ENCODE measurements at places on chromosomes 2 and 18.

- DNase-seq, result no peak
These were observed 25.6 kb downstream of the ZNF407 start for GRCh38 chr18:74623047-74623816.

DNA sequence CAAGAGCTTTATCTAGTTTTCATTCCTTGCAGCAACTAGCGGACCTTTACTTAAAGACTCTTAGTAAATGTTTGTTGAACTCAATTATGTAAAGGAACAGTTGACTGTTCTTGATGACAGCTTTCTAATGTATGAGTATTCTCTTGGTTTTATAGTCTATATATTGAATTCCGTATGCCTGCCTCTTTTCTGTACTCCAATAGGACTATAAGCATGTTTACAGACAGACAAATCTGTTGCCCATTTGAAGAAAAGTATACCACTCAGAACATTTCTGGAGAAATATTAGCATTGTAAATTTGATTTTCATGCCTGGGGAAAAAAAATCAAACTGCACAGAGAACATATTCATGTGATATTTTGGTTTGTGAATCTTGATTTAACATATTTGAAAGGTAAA is 109.5 kb downstream of the LRRTM1 start:
- DNase-seq, result no peak

GRCh38 chr2:74835831-74836674 is 2.1 kb downstream of the HK2 start:
- DNase-seq, result no peak

DNA sequence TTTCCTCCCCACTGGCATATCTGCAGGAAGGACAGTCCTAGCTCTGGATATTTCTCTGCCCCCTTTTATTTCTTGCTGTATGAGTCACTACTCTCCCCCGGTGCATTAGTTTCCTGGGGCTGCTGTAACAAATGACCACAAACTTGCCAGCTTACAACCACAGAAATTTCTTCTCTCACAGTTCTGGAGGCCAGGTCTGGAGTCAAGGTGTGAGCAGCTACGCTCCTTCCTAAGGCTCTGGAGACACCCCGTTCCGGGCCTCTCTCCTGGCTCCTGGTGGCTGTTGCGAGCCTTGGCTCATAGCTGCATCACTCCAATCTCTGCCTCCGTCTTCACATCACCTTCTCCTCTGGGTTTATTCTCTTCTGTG is 34.1 kb downstream of the PTPRM start:
- DNase-seq, result no peak

DNA sequence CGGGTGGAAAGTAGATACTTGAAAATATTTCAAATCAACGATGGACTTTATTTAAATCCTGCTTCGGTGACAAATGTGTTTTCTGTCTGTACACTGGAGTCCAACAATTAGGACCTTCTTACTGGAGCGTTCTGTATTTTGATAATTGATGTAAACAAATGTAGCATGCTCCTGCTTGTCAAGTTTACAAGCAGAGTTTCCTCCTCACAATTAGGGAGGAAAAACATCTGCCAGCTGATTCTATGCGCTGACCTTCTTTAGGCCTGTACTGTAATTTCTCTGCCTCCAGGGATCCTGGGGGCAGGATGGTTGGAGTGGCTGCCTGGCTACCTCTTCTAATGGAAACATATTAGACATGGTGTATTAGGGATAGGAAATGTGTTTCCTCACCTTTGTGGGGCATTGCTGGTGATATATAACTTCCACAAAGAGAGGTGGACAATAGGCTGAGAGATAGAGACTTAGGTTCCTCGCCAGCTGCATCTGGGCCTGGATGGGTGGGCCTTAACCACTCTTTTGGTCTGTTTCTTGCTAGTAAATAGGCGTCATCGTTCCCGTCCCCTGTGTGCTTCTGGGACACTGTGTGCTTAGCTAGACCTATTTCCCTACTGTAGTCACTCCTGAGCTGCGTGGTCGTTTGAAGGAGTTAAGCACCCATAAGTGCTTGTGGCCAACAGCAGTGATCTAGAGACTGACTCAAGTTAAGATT is 19.3 kb downstream of the GATA6 start:
- no peak for DNase-seq

GRCh38 chr2:186968277-186968676 is 119.3 kb upstream of the ZSWIM2 start:
- no peak for DNase-seq

DNA sequence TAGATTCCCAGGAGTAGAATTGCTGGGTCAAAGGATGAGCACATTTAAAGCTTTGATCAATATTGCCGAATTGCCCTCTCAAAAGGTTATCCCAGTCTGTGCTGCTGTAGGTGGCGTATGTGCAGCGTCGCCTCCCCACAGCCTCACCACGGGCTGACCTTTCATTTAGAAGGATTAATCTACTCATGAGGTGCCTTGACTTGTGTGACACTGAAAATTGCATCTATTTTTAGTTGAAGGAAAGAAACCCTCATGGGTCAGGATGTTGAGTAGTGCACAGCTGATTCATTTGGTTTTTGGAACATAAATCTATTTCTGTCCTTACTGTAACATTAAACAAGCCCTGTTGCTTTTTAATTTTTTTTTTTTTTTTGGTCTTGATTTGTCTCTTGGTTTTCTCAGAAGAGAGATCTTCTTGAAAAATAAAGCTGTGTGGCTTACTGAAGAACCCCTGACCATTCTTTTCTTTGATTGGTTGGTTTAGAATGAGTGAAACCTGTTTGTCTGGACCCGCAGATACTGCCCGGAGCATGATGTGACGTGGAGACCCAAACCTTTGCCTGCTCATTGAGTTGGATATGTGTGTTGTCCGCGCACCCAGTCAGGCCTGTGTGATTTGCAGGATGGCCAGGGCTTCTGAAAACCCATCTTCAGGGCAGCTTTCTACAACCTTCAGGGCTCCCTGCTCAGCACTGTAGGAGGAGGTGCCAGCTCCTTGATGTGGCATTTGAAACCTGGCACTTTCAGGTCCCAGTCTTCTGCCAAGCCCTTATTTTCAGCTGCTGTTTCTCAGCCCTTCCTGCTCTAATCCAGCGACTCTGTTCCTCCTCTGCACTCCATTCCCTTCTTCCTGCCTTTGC is 61.0 kb downstream of the LPIN1 start:
- DNase-seq, result no peak

DNA sequence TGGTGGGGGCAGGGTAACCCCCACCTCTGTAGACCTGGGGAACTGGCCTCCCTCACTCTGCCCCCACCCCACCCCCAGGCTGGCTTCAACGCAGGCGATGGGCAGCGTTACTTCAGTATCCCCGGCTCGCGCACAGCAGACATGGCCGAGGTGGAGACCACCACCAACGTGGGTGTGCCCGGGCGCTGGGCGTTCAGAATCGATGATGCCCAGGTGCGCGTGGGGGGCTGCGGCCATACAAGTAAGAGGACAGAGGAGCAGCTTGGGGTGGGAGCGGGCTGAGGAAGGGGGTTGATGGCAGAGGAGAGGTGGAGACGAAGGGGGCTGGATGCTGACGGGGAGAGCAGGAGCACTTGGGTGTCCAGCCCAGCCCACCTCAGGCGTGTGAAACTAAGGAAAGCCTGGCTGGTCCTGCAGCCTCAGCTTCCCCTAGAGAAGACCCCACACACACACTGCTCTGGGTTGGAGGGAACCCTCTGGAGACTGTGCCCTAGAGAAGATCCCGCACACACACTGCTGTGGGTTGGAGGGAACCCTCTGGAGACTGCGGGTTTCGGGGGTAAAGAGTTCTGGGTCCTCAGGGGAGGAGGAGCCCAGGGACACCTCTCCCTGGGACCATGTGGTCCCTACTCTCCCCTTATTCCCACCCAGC is 36.2 kb downstream of the SNED1 start:
- DNase-seq, result no peak

GRCh38 chr2:181317511-181317910 is 139.7 kb upstream of the ITGA4 start:
- no peak for DNase-seq

DNA sequence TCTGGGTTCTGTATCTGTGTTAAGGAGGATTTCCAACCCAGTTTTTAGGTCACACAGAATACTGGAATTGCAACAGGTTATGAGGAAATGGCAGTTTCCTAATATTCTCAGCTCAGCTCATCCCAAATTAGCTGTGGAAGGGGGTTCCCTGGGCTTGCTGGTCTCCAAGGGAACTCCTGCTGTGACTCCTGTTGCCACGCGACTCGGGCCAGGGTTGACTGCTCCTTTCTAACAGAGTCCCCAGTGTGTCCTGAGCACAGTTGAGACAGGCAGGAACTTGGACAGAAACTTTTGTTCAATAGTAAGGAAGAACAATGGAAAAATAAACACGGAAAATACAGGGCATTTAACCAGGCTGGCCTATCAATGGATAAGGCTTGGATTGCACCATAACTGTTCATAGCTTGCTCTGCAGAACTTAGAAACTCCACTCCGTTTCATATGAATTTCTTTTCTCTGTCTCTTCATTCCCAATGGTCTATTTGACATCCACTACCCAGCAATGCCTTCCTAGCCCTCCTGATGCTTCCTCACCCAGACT is 3.8 kb upstream of the ROCK2 start:
- no peak for DNase-seq

- no peak for DNase-seq
These were observed 110.1 kb upstream of the FBXO11 start for GRCh38 chr2:48016225-48017019.

DNA sequence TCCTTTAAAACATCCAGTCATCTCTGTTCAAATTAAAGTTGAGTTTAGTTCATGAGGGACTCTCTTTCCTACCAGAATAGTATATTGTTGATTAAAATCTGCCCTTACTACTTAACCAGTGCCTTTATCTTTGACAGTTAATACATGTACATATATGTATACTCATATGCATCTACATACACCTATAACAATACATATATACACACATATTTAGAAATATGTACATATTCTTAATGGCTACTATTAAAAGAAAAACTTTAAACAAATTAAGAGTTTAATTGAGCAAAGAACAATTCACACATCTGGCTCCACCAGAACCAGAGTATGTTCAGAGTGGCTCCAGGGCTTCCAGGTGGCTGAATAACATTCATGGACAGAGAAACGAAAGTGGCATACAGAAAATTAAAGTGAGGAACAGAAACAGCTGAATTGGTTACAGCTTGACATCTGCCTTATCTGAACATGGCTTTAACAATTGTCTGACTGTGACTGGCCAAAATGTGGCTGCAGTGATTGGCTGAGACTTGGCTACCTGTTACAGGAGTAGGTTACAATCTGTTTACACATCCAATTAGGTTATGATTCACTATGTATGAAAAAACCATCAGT is 38.8 kb downstream of the ZNF519 start:
- DNase-seq, result no peak

DNA sequence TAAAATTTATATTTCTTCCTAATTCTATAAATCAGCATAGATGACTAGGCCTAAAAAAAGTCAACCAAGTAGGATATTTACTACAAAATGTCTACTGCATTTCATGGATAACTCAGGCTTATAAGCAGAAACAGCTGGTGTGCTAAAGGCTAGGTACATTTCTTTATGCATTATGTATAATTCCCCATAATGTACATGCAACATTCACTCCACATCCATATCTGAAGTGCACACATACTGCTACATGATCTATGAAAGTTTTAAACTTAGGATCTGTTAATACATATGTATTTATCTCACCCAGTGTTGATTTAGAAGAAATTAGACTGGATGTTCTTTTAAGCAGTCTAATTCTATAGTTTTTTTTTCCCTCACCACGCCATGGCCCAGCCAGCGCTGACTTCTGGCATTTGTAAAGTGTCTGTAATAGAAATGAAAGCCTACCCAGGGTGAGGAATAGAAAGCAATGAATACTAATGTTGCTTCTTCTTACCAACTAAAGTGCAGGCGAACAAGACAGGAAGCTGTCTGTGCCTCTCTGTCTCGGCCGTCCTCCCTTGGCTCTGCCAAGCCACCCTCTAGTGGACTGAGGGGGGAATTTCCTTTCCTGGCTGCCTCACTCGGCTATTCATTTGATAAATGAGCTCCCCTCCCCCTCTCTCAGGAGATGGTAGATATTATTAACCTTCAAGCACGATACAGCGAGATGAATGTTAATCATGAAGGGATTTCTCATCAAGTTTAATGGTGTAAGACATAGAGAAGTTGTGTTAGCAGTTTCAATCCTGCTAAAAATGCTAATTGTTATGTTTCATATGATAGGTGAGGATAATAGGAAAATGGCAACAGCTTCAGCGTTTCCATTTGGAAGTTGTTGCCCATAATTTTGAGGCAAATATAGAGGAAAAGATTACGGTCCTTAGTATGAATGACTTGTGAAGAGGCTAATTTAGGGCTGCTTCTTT is 384.5 kb downstream of the MTX2 start:
- no peak for DNase-seq

GRCh38 chr2:187390891-187391290 is 57.2 kb downstream of the CALCRL start:
- no peak for DNase-seq

GRCh38 chr2:111632661-111633060 is 251.3 kb downstream of the ANAPC1 start:
- DNase-seq, result no peak

GRCh38 chr18:58188996-58189395 is 145.0 kb downstream of the NEDD4L start:
- no peak for DNase-seq

DNA sequence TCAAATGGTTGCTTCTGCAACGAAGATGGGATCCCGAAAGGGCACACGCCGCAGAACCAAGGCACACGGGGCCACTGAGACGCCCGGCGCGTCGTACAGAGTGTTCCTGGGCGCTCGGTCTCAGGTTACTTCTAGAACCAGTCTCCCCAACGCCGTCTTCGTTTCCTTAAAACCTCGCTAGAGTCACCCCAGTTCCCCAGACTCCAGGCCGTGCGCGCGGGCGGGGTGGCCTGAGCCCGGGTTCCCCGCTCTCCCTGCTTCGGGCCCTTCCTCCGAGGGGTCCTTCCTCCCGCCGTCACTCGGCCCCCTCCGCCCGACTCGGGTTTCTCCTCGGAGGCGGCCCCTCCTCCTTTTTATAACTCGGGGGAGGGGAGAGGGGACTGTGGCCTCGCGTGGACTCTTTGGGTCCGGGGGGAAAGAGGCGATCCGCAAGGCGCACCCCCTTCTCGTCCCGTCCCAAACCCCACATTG is 774 bp upstream of the FZD7 start:
- DNase-seq, result no peak

- no peak for DNase-seq
These were observed 4.5 kb downstream of the SLC23A3 start for GRCh38 chr2:219165058-219165911.

DNA sequence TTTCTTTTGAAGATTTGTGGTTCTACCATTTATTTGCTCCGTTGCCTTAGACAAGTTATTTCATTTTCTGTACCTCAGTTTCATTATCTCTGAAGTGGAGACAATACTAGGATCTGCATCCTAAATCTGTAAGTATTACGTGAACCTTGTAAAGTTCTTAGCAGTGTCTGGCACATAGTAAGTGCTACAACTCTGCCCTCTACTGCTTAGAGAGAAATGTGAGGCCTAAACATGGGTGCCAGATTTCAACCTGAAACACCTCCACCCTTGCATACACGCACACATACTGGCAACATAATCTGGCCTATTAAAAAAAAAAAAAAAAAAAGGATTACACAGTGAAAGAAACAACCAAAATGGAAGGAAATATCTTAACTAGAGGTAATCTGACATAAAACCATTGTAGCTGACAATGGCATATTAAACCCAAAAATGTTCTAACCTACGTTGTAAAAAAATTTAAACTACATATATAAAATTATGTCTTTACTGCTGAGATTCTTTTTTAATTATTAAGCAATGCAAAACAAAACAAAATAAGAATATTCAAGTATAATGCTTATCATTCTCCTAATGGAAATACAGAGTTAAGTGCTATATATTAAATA is 132.6 kb downstream of the MAP2 start:
- DNase-seq, result no peak
